ENCODE measurements at places on chromosomes 7 and 10. TPM values are rescaled to one million over a fixed set of nuclear protein-coding genes. Genes with fewer than 3 reads are reported as not detected.

The NOS3 gene
- 3.1 TPM for total RNA-seq

The UNCX gene
- not detected for total RNA-seq

The CALN1 gene
- total RNA-seq, result not detected

The CTAGE4 gene
- not detected for total RNA-seq

The ZCWPW1 gene
- total RNA-seq, result 2.1 TPM

The CDC14C gene
- not detected for total RNA-seq

The TCERG1L gene
- not detected for total RNA-seq

The BAMBI gene
- 12.0 TPM for total RNA-seq

The AKR1D1 gene
- not detected for total RNA-seq

The TMEM213 gene
- not detected for total RNA-seq

The GBX1 gene
- not detected for total RNA-seq

The CALCR gene
- not detected for total RNA-seq

The NPC1L1 gene
- total RNA-seq, result not detected

The OPN1SW gene
- not detected for total RNA-seq

The RHOBTB1 gene
- 8.9 TPM for total RNA-seq

The MEOX2 gene
- total RNA-seq, result 2.9 TPM

Measured in cardiac ventricle fibroblast (primary cell).